ENCODE measurements at places on chromosomes 12 and 14.

DNA sequence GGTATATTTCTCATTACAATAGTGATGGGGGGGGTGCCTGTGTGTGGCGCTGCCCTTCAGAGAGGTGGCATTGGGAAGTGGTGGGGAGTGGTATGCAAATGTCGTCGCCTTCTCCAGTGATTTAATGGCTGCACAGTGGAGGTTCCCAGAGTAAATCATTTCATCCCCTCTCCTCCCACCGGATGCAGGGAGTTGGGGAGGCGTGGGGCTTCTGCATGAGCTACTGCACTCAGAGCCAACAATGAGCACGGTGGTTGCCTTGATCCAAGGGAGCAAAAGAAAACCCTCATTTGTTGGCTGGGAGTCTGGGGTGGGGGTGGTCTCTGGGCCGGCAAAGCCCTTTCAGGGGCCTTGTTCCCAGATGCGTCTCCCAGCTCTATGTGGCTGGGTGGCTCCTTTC is 124.3 kb downstream of the AACS start:
- no peak for DNase-seq

- DNase-seq = no peak
Measured at GRCh38 chr12:68240975-68241374, 12.4 kb downstream of the IL22 start.

GRCh38 chr14:55353686-55354467 is 57.8 kb downstream of the ATG14 start:
- no peak for DNase-seq

DNA sequence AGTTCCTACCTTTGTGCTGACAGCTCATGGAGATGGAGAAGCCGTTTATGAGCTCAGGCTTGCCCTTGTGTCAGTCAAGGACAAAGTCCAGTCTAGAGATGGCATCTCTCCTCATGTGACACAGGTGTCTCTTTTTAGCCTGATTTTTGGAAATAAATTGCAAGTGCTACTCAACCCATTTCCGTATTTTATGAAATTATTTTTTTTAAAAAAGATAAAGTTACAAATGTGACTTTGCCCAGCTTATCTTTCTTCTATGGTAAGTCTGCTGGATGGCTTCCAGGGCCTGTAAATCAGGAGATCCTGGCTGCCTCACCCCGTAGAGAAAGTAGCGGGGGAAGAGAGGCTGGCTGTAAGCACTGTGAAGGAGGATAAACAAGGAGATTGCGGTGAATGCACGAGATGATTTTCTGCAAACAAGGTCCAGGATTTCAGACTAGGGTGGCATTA is 169.7 kb downstream of the MYRFL start:
- no peak for DNase-seq

- peak; percentile 34 for DNase-seq
Measured at GRCh38 chr14:34300882-34301734, 160.9 kb downstream of the SPTSSA start.

- no peak for DNase-seq
Measured at GRCh38 chr14:80927083-80927989, 14.2 kb downstream of the CEP128 start.

- no peak for DNase-seq
Measured at GRCh38 chr12:97800561-97800960, 338.0 kb downstream of the RMST start.

DNA sequence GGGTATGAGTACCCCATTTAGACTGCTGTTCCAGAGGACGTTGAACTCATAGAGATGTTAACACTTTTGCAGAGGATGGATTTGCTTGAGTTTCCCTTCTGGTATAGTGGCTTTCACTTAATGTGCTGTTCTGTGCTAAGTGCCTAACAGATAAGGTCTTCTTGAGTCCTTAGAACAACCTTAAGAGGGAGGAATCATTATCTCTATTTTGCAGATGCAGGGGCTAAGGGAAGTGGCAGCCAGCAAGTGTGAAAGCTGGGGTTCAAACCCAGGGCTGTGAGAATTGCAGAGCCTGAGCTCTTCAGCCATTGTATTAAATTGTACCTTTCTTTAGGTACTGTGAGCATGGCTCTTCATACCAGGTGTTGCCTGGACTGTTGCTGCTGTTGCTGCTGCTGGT is 122.1 kb upstream of the NRXN3 start:
- no peak for DNase-seq

- DNase-seq = no peak
Measured at GRCh38 chr12:13942826-13943225, 38.6 kb downstream of the GRIN2B start.

- peak; percentile 50 for DNase-seq
Measured at GRCh38 chr12:57309420-57309819, 58.4 kb upstream of the STAC3 start.

- DNase-seq = no peak
Measured at GRCh38 chr12:6090803-6091202, 33.7 kb downstream of the VWF start.

GRCh38 chr12:124442772-124443445 is 124.5 kb downstream of the NCOR2 start:
- no peak for DNase-seq

DNA sequence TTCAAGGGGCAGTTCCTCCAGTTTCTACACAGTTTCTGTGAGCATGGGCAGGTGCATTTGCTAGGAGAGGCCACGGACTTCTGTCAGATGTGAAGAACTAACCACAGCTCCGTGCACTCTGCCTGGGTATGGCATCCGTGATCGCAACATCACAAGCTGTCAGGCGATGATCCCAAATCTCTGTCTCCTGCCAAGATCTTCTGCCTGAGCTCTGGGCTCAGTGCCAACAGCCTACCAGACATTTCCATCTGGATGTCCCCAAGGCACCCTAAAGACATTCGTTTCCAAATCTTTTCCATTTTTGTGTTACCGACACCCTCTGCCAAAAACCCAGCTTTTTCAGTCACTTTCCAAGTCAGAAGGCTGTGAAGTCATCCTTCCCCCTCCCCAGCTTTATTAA is 292.1 kb downstream of the GLT1D1 start:
- no peak for DNase-seq

DNA sequence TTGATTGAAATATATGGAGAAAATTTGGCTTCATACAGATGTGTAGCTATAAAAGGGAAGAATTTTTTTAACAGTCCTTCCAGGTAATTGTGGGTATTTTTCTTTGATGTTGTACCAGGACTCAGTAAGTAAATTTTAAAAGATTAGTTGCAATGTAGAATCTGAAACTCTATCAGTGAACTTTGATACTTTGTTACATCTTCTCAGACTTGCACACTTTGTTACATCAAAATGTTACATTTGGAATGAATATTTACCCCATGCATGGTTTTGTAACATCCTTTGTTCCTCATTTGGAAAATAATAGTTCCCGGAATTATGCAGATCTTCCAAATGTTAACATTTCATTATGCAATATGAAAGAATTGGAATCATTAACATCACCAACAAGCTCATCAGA is 13.8 kb downstream of the MTHFD1 start:
- no peak for DNase-seq

DNA sequence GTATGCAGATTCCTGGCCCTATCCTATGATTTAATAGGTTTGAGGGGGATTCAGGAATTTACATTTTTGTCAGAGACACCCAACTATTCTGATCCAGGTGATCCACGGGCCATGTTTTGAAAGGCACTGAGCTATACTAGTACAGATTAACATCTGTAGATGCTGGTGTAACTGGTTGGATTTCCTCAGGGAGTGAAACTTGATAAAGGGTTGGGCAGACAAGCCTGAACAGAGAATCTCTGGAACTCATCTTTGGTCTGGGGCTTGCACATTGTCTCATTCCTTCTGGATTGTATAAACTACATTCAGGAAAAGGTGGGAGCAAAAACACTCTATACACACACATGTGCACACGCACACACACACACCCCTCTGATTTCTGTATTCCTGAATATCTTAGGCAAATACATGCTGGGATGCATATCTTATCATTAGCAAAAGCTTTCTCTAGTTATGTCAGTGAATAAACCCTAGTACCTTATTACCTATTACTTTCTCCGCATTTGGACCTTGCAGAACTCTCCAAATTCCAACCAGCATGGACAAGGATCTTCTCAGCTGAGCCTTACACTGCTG is 104.6 kb downstream of the SLC38A1 start:
- DNase-seq = no peak

DNA sequence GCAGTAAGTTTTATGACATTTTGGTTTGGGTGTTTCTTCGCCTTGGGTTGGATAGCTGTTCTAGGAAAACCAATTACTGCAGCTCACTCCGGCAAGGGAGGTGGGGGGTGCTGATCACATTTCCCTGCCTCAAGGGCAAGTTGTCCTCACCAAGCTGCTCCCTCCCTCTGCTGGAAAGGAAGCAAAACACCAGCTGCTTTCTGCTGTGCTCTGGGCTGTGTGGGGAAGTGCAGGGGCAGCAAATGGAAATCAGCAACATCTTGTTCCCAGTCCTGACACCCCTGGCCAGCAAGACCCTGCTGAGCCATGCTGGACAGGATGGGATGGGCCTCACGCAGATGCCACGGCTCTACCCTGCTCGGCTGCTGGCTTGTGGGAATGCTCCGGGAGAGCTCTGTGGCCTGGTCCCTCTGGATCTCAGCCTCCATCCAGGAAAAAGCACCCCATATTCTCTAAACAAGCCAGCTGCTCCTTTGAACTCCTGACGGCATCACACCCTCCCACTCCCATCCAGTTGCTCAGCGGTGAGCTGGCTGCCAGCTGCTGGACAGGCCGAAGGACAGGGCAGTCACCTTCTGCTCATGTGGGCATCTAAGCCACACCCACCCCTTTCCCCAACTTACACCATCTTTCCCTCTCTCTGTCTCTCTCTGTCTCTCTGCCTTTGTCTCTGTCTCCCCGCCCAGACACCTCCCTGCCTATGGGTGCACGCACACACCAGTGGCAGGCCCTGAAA is 52.4 kb upstream of the EIF5 start:
- DNase-seq = peak; percentile 26

DNA sequence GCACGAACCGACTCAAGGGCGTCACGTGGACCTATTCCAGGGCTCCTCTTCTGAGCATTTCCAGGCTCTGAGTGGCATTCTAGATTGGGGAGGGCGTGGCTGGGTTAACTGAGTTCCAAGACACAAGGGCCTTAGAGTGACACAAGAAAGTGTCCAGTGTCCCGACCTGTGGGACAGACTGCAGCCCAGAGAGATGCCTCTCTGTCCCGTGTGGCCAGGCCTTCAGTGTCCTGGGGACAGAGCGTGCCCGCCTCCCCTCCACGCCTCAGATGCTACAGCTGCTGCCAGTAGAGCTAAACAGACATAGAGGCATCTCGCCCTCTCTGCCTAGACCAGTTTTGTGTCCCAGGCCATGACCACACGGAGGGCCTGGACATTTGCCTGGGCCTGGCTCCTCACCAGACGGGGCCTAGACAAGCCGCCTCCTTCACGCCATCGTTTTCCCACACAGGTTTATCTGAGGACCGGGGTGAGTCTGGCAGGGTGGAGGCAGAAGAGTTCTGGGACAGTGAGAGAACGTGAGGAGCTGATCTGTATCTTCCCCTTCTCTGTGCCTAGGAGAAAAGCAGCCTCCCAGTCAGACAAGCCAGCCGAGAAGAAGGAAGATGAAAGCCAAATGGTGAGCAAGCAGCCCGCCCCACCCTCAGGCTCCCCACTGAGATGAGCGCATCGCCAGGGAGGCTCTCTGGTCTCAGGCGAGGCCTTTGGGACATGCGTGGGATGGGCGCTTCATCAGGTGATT is 27.1 kb downstream of the DEGS2 start:
- DNase-seq = peak; percentile 65

- peak; percentile 86 for DNase-seq
Measured at GRCh38 chr12:104805186-104805585, 152.9 kb downstream of the SLC41A2 start.

GRCh38 chr12:130338794-130339601 is 1.3 kb downstream of the PIWIL1 start:
- DNase-seq = no peak

GRCh38 chr12:97380440-97380839 is 82.2 kb upstream of the RMST start:
- no peak for DNase-seq

- DNase-seq = no peak
Measured at GRCh38 chr12:109695416-109695815, 18.2 kb upstream of the FAM222A start.

DNA sequence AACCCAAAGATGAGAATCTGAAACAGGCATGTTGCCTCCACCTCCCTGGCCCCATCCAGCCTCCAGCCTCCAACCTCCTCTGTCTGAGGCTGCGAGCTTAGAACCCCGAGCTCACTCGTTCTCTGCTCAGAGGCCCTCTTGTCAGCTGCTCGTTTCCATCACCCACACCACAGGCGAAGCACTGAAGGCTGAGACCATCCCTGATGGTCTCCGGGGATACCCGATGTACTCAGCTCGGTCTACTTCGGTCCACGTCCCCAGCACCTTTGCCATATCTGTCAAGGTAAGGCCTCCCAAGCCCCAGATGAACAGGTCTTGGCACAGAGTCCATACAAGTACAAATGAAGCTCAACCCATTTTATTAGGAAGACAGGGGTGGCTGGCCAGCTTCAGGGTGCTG is 72.4 kb downstream of the TTC7B start:
- DNase-seq = no peak

GRCh38 chr12:65532764-65533163 is 254.3 kb downstream of the MSRB3 start:
- DNase-seq = peak; percentile 95

DNA sequence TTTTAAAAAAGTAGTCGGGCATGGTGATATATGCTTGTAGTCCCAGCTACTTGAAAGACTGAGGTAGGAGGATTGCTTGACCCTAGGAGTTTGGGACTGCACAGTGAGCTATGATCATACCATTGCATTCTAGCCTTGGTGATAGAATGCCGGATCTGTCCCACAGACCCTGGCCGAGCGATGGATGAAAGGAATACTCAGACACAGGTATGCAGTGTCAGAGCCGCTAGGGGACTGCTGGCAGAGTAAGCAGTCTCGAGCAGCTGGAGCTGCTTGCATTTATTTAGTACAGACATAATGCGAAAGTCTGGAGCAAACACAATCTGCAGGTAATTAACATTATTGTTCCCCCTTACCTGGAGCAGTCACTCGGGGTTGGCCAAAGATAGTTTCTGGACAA is 18.6 kb downstream of the AICDA start:
- DNase-seq = no peak

GRCh38 chr14:69441948-69442347 is 42.6 kb upstream of the PLEKHD1 start:
- DNase-seq = peak; percentile 18
